Mesothelial cell of epicardium (in vitro differentiated cells): ENCODE measurements at places on chromosomes 16 and 17.
A peak's percentile ranks its signal among the peaks of the same experiment; 100 is the strongest.

DNA sequence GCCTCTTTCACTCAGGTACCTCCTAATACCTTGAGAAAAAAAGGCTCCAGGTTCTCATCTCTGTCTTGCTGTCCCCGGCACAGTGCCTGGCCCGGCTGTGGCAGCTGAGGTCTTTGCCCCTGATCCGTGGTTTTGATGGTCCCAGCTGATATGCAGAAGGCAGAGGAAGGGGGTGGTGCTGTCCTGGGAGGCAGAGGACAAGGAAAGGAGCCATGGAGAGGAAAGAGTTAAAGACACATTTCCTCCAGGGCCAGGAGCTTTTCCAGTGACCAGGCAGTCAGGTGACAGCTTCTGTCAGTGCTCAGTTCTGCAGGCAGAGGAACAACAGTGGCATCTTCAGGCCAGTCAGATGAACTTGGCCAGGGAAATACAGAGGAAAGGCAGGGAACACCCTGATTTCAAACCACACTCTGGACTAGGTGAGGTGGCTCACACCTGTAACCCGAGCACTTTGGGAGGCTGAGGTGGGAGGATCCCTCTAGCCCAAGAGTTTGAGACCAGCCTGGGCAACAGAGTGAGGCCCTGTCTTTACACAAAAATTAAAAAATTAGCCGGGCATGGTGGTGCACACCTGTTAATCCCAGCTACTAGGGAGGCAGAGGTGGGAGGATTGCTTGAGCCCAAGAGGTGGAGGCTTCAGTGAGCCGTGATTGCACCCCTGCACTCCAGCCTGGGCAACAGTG is 3.3 kb upstream of the COG1 start:
- peak overlapping the region; percentile 25 for H3K27ac ChIP-seq
- no peaks in the 10 kb centered on the region for H3K27me3 ChIP-seq
- peaks cover 17% of the 10 kb centered on the region for H3K4me1 ChIP-seq
- H3K36me3 ChIP-seq: no peaks in the 10 kb centered on the region
- DNase-seq: no peak

DNA sequence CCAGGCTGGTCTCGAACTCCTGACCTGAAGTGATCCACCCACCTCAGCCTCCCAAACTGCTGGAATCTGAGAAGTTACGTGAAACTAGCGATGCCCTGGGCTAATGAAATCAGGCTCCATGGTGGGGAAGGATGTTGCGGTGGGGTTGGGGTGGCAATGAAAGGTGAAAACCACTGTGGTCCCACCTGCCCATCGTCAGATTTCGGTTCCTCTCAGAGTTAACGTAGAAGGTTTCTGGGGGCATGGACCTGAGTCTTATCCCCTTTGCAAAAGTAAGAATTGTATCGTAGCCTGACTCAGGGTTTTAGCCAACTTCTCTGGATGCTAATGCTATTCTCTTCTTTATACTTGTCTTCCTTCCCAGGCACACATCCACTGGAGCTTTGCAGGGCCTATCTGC is 402.3 kb downstream of the WWOX start:
- DNase-seq: no peak
- peaks cover 1% of the 10 kb centered on the region for H3K27me3 ChIP-seq
- no peak overlapping the region for H3K27ac ChIP-seq
- H3K4me1 ChIP-seq: peaks cover 33% of the 10 kb centered on the region
- H3K36me3 ChIP-seq: peaks cover 4% of the 10 kb centered on the region
- no peak overlapping the region for H3K4me3 ChIP-seq

DNA sequence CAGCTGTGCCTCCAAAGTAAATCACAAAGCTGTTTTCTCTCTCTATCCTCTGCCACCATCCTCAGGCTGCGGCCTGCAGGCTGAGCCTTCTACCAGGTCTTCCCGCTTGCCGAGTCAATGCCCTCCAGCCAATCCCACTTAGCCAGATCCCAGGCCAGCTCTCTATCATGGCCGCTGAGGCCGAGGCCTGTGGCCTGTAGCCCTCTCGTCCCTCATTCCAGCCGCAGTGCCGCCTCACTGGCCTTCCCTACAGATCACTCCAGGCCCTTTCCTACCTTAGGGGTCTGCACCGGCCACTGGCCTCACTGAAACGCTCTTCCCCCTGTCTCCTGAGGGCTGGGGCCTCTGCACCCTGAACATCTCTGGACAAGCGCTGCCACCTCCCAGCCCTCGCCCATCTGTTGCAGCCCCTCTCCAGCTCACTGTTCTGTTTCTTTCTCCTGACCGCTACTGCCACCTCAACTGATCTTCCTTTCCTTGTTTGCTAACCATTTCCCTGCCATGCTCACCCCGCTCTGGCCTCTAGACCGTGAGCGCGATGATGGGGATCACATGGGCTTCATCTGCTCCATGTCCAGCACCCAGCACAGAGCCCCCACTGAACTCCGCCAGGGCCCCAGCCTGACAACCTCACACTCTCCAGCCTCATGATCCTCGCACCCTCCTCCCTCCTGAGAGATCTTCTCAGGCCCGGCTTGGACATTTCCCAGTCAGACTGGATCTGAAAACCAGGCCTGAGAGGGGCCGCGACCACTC is 8.5 kb downstream of the KNOP1 start:
- H3K36me3 ChIP-seq: peaks cover 42% of the 10 kb centered on the region
- peak overlapping the region; percentile 9 for H3K27ac ChIP-seq
- H3K4me3 ChIP-seq: no peak overlapping the region
- no peaks in the 10 kb centered on the region for H3K27me3 ChIP-seq
- DNase-seq: no peak

DNA sequence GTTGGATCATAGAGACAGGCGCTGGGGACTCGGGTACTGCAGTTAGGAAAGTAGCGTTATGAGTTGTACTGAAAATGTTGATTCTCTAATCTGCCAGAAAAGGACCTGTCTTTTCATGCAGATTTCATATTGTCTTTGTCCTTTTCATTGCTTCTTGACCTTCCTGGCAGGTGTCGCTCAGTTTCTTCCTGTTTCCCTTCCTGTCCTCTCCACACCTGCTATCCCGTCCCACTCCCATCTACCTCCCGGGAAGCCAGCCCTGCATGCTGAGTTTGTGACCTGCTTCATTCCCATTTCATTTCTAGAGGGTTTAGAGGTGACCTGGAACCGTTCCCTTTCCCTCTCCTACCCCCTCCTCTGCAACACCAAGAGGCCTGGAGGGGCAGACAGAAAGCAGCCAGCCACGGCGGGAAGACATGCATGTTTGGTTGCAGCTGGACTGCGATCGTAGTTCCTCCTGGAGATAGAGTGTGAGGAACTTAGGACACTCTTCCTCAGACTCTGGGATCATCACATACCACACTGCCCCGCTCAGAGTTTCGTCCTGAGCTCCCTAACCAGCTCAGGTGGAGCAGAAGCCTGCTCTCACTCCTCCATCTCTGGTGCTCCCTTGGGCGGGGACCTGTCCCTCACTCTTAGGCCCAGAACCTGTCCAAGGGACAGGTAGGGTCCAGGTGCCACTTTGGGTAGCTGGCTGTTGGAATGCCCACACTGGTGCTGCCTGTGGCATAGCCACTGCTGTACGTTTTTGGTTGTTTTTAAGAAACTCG is 23.9 kb upstream of the ARHGAP23 start:
- peaks cover 20% of the 10 kb centered on the region for H3K36me3 ChIP-seq
- no peak overlapping the region for H3K27ac ChIP-seq
- no peaks in the 10 kb centered on the region for H3K4me1 ChIP-seq
- H3K4me3 ChIP-seq: no peak overlapping the region

GRCh38 chr17:31538080-31538762 is 146.7 kb downstream of the RAB11FIP4 start:
- no peaks in the 10 kb centered on the region for H3K27me3 ChIP-seq
- no peak overlapping the region for H3K4me3 ChIP-seq
- DNase-seq: no peak
- H3K36me3 ChIP-seq: no peaks in the 10 kb centered on the region
- peaks cover 21% of the 10 kb centered on the region for H3K4me1 ChIP-seq

DNA sequence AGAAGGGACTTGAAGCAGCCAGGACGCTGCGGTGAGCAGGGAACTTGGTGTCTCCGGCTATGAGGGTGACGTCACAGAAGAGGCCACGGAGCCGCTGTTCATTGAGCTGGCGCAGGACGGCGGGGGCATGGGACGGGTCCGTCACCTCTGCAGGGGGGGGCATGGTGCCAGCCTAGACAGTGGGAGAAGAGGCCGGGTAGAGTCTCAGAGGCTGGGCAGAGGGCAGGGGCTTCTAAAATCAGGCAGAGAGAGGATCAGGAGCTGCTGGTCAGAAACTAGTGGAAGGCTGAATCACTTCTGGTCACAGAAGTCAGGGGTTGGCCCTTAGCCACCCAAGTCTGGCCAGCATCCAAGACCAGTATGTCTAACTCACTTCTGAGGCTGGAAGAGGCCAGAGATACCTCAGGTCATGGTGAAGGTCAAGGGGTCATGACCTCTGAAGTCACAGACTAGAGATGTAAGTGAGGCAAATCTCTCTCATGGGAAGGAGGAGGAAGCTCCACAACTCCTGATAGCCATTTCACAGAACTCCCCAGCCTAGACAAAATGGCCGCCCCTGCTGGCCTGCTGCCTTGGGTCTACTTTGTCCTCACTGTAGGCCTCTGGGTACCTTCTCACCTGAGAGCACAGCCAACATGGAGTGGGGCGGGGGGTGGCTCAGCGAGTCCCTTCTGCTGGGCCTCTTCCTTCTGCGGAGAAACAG is 12.6 kb downstream of the ZBTB4 start:
- DNase-seq: no peak
- no peaks in the 10 kb centered on the region for H3K27me3 ChIP-seq
- H3K27ac ChIP-seq: peak overlapping the region; percentile 59
- peaks cover 9% of the 10 kb centered on the region for H3K4me1 ChIP-seq
- peaks cover 11% of the 10 kb centered on the region for H3K36me3 ChIP-seq

DNA sequence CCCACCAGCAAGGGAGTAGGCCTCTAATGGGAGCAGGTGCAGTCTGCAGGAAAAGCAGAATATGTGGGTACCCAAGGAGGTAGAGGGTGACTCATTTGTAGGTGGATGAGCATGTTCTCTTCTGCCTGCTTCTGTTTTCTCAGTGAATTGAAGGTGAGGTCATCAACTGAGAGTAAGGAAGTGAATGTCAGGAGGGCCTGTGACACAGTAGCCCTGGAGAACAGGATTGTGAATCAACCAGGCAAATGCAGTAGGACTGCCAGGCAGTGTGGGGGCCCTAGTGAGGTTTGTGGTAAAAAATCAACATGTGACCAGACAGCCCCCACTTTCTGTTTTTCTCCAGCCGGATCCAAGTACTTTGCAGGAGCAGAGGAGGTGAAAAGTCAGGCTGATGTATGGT is 150.5 kb upstream of the SOX9 start:
- no peaks in the 10 kb centered on the region for H3K4me1 ChIP-seq
- DNase-seq: no peak
- no peaks in the 10 kb centered on the region for H3K36me3 ChIP-seq
- no peak overlapping the region for H3K4me3 ChIP-seq
- peaks cover 2% of the 10 kb centered on the region for H3K27me3 ChIP-seq

- no peaks in the 10 kb centered on the region for H3K27me3 ChIP-seq
- peaks cover 73% of the 10 kb centered on the region for H3K4me1 ChIP-seq
- no peak overlapping the region for H3K27ac ChIP-seq
- H3K4me3 ChIP-seq: no peak overlapping the region
- peaks cover 4% of the 10 kb centered on the region for H3K36me3 ChIP-seq
These were observed 192.8 kb downstream of the FTO start for GRCh38 chr16:53896722-53897121.

DNA sequence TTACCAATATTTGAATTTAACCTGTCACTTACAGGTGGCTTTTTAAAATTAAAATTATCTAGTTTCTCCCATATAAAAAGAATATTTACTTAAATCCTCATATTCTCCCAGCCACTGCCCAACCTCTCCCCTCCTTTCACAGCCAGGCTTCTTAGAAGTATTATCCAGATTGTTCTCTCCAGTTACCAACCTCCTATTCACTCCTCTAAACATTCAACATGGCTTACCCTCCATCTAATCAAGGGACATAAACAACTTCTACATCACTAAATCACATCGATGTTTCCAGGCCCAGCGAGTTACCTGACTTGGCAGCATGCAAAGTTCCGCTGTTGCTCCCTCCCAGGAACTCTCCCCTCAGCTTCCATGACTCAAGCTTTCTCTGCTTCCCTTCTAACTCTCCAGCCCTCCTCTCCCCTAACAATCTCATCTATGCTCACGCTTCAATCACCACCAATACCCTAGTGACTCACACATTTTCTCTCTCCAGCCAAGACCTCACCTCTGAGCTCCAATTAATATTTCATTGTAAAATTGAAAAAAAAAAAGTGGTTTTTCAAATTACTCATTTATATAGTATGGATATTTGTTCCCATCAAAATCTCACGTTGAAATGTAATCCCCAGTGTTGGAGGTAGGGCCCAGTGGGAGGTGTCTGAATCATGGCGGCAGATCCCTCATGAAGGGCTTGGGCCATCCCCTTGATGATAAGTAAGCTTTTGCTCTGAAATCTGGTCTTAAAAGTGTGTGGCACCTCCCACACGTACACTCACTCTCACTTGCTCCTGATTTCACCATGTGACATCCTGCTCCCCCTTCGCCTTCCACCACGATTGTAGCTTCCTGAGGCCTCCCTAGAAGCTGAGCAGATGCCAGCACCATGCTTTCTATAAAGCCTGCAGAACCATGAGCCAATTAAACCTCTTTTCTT is 88.5 kb downstream of the HELZ start:
- no peak for DNase-seq
- H3K27me3 ChIP-seq: no peaks in the 10 kb centered on the region
- H3K4me1 ChIP-seq: peaks cover 8% of the 10 kb centered on the region
- H3K4me3 ChIP-seq: no peak overlapping the region

DNA sequence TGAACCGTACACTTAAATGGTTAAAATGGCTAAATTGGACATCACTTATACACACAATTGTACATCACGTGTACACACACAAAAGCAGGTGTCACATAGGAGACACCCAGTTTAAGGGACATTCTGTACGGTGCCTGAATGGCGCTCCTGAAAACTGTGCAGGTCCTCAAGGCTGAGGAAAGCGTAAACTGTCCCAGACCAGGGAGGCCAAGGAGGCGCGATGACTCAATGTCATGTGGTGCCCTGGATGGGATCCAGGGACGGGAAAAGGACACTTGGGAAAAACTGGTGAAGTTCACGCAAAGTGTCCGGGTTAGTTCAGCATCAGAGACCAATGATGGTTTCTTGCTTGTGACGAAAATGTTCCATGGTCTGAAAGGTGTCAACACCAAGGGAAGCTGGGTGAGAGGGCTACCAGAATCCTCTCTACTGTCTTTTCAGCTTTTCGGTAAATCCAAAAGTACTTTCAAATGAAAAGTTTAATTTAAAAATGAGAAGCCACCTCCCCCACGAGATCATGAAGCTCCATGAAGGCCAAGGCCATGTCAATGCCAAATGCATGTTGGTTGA is 112.2 kb downstream of the CMIP start:
- H3K4me3 ChIP-seq: no peak overlapping the region
- H3K27ac ChIP-seq: no peak overlapping the region
- peaks cover 15% of the 10 kb centered on the region for H3K4me1 ChIP-seq
- H3K27me3 ChIP-seq: no peaks in the 10 kb centered on the region
- no peak for DNase-seq
- H3K36me3 ChIP-seq: peaks cover 1% of the 10 kb centered on the region

GRCh38 chr17:51463353-51463752 is 203.0 kb downstream of the UTP18 start:
- no peaks in the 10 kb centered on the region for H3K36me3 ChIP-seq
- H3K27me3 ChIP-seq: peaks cover 24% of the 10 kb centered on the region
- H3K4me3 ChIP-seq: no peak overlapping the region
- no peaks in the 10 kb centered on the region for H3K4me1 ChIP-seq
